CD4-positive, alpha-beta T cell treated with Interleukin-4 for 1 hour (primary cell): ENCODE measurements at places on chromosomes 11 and 22.

GRCh38 chr11:1571760-1572196 lies 293 bp downstream of the DUSP8 start:
- DNase-seq, result no peak

DNA sequence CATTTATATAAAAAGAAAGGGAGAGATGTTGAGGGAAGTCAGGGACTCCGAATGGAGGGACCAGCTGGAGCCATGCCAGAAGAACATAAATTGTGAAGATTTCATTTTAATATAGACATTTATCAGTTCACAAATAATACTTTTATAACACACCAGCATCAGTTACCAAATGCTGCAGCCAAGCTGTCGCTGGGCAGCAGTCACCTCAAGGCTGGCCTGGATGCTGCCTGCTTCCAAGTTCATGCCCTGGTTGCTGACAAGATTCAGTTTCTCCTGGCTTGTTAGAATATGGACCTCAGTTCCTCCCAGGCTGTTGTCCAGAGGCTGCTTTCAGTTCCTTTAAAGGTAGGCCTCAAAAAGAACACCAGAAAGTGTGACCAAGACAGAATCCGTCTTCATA lies 30.8 kb upstream of the ALDH3B2 start:
- no peak for DNase-seq

GRCh38 chr11:75312346-75312745 lies 39.1 kb downstream of the ARRB1 start:
- no peak for DNase-seq

- peak; percentile 9 for DNase-seq
These were observed 29.1 kb downstream of the MAP6 start for GRCh38 chr11:75639762-75640181.

DNA sequence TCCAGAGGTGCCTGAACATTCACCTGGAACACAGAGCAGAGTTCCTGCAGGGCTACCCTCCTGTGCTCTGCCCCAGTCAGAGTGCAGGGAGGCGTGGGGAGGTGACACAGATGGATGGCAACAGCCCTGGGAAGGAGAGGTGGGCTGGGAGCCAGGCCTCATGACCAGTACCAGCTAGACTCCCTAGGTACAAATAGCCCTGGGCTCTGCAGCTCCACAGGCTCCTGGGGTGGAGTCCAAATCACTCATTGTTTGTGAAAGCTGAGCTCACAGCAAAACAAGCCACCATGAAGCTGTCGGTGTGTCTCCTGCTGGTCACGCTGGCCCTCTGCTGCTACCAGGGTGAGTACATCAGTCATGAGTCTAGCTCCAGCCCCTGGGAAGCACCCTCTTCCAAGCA lies at the start of gene SCGB1D2:
SCGB1D2 (plus strand) TSS at position 219 of the 400 bp plus-strand sequence; CDS start at position 288, 69 bp downstream.
- no peak for DNase-seq

GRCh38 chr11:35815556-35816315 lies 128.1 kb upstream of the LDLRAD3 start:
- no peak for DNase-seq

DNA sequence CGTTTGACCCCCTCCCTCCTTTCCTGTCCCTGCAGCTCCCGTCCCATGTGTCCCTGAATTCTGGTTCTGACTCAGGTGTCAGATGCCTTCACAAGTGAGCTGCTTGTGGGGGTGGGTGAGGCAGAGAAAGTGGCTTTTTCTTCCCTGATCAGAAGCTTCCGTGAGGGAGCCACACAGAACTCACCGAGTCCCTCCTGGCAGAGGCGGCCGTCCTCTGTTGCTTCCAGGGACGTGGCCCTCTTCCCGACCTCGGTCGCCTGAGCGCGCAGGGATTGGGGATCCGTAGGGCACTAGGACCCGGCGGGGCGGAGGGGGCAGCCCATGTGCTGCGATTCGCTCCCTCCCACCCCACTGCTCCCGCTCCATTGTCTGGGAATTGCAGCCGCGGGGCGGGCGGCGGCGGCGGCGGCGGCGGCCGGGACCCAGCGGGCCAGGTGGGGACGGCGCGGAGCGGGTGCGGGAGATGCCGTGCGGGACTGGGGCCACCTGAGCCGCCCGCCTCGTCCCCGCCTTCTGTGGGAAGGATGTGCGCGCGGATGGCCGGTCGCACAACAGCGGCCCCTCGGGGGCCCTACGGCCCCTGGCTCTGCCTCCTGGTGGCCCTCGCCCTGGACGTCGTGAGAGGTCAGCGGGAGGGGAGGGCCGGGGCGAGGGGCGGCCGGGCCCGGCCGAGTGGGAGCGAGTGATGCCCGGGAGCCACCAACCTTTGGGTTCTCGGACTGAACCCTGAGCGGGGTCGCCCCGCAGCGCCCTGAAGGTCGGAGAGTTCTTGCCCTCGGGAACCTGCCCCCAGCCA lies at the start of gene TMEM132A:
TMEM132A (plus strand) TSS at position 351 of the 796 bp plus-strand sequence; CDS start at position 525, 174 bp downstream.
- DNase-seq, result no peak

- peak; percentile 23 for DNase-seq
These were observed 2.7 kb downstream of the PLXNB2 start for GRCh38 chr22:50304528-50305392.

GRCh38 chr11:70625582-70626518 lies 227.5 kb downstream of the CTTN start:
- no peak for DNase-seq

DNA sequence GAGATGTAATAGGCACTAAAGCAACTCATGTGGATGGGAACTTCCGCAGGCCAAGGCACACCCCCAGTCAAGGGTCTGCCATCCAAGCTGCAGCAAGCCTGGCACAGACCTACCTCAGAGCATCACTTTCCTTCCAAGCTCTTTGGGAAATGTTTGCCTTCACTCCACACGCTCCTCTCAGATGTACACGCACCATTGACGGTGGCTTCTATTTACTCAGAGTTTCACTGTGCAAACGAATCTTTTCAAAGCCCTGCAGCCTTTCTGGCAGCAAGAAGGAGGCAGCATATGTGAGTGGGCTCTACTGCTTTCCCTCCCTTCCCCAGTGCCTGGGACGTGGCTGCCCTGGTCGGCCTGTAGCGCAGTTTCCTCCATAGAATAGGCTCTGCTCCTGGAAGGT lies 60.9 kb upstream of the USP47 start:
- no peak for DNase-seq

GRCh38 chr11:70325824-70326223 lies 55.3 kb downstream of the PPFIA1 start:
- DNase-seq, result no peak

- DNase-seq, result no peak
These were observed 22.7 kb upstream of the CD44 start for GRCh38 chr11:35116245-35116644.

- no peak for DNase-seq
These were observed 106.8 kb downstream of the GRAMD1B start for GRCh38 chr11:123536690-123537437.

DNA sequence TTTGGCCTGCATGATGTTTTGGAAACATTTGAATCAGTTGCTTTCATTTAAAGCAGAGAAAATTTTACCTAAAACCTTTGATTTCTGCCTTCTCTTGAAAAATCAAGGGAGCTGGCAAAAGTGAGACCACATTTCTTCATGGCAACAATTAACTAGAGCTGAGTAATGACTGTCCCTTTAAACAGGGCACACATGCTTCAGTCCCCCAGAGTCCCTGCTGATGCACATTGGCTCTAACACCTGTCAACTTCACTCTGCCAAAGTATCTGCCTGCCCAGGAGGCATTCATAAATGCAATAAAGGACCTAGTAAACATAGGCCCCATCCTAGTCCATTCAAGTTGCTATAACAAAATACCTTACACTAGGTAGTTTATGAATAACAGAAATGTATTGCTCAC lies 87.1 kb upstream of the LDLRAD3 start:
- no peak for DNase-seq

DNA sequence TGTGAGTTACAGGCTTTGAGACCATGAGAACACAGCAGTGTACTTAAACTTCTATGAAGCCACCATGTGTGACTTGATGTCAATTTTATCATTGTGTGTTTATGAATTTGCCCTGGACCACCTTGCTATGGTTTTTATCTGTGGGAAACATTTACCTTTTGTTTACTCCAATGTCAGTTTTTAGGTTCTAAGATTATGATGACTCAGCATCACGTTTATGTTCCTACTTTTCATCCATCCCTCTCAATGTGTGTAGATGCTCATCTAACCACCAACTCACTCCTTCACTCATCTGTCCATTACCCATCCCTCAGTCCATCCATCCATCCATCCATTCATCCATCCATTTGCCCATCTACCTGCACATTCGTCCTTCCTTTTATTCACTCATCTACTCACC lies 338.8 kb downstream of the MIAT start:
- no peak for DNase-seq

DNA sequence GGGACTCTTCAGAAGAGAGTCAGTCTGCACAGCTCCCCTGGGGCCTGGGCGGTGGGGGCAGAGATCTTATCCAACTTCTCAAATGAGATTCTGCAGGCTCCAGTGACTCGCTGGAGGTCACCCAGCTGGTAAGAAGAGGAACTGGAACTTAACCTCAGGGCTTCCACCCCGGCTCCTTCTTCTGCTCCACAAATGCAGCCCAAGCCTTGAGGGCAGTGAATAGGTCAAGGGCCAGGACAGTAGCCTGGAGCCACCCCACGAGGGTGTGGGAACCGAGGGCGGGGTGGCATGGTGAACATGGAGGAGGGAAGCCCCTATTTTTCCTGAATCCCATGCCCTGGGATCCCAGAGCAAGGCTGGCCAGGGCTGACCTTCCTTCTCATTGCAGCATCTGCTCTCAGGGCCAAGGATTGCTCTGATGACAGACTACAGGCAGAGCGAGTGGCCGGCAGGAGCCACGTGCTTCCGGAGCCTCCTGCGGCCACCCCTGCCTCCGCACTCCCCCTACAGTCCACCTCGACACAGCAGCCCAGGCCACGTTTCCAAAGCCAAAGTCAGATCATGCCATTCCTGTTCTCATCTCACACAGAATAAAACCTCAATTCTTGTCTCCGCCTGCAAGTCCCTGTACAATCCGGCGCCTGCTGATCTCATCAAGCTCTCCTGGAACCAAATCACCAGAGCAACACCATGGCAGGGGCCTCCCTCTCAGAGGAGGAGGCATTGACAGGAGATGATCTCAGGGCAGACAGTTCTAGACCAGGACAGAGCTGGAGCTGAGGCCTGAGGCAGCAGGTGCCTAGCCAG lies 21.1 kb upstream of the UPK3A start:
- DNase-seq, result peak; percentile 77

- DNase-seq, result peak; percentile 15
These were observed 33.4 kb upstream of the PTPRJ start for GRCh38 chr11:47946682-47947559.

- DNase-seq, result no peak
These were observed 78.6 kb downstream of the PRR5L start for GRCh38 chr11:36374726-36375125.

GRCh38 chr22:42865536-42865935 lies 8.5 kb upstream of the ARFGAP3 start:
- DNase-seq, result no peak

- no peak for DNase-seq
These were observed 953.0 kb downstream of the KCNA4 start for GRCh38 chr11:29063630-29064361.

DNA sequence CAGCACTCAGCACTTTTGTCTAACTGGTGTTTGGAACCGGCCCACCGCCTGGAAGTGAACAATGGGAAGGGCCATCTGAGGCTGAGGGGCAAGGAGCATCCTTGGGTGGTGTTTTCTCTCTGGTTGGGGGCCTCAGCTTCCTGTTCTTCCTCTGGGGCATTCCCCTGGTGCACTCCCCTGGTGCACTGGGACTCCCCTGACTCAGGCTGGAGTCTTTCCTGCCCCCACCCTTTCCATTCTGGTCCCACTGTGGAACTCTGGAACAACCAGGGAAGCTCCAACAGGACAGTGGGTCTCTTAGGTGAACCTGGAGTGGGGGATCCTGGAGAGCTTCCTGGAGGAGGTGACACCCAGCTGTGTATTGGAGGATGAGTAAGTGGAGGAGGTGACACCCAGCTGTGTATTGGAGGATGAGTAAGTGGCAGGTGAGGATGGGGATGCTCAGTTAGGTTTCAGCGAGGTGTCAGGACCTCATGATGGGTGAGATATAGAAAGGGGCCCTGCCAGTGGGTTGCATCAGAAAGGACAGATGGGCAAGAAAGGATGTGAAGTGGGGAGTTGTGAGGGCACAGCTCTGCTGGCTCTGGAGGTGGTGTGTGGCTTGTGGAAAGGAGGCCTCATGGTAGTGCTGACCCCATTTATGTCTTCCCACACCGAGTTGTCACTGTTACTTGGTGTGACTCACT lies 132.1 kb downstream of the OSBP2 start:
- DNase-seq, result no peak

DNA sequence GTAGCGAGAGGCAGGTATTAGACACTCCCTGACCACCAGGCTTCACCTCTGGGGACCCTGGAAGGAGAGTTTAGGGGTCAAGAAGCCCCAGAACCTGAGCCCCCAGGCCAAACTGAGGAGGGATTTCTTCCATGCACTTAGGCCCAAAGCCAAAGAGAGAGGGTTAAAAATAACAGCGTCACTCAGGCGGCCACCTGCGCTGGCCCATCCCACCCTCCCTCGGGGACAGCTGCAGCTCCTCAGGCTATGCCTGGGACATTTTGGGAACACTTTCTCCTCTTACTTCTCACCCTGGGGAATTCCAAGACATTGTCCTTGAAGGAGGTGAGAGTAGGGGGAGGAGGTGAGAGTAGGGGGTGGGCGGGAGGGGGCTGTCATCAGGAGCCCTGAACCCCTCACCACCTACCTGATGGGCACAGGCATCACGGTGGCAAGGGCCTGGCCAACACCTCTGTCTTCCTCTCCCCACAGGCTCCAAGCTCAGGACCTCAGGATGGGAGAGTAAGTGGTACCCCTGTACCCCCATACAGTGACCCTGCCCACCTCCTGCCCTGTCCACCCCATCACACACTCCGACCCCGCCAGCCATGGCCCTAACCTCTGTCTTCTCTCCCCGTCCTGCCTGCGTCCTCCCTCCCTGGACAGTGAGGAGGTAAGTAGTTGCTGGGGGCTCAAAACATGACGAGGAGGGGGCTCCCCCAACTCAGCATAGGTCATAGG lies 583 bp downstream of the TNNI2 start:
- DNase-seq, result no peak

GRCh38 chr11:60206616-60207015 lies 23.7 kb upstream of the MS4A6A start:
- no peak for DNase-seq

- DNase-seq, result peak; percentile 13
These were observed 80.7 kb upstream of the NCAM1 start for GRCh38 chr11:112880495-112880894.

DNA sequence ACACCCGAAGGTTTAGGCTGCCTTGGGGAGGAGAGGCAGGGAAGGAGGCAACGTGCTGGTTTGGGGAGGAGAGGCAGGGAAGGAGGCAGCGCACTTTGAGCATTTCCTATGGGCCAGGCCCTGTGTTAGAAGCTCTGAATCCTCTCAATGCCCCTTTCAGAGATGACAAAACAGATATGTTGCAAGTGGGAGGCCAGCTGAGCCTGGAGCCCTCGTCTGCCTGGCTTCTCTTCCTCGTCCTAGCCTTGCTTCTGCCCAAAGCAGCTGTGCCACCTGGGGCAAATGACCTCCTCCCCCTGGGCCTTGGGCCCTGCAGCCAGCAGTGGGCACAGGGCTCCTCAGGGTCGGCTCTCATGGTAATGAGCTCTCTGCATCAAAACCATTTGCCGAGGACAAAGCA lies 15.3 kb upstream of the LRRC32 start:
- DNase-seq, result no peak

GRCh38 chr11:65609229-65609628 lies 4.8 kb downstream of the MAP3K11 start:
- DNase-seq, result no peak

- no peak for DNase-seq
These were observed 1.4 kb downstream of the UCP2 start for GRCh38 chr11:73981051-73981805.

GRCh38 chr11:117830674-117831351 lies 6.3 kb upstream of the FXYD2 start:
- DNase-seq, result no peak

- DNase-seq, result no peak
These were observed 7.0 kb downstream of the MLC1 start for GRCh38 chr22:50078246-50078645.
